Osteocyte (in vitro differentiated cells): ENCODE measurements at places on chromosomes 13 and 19.
A peak's percentile ranks its signal among the peaks of the same experiment; 100 is the strongest.

DNA sequence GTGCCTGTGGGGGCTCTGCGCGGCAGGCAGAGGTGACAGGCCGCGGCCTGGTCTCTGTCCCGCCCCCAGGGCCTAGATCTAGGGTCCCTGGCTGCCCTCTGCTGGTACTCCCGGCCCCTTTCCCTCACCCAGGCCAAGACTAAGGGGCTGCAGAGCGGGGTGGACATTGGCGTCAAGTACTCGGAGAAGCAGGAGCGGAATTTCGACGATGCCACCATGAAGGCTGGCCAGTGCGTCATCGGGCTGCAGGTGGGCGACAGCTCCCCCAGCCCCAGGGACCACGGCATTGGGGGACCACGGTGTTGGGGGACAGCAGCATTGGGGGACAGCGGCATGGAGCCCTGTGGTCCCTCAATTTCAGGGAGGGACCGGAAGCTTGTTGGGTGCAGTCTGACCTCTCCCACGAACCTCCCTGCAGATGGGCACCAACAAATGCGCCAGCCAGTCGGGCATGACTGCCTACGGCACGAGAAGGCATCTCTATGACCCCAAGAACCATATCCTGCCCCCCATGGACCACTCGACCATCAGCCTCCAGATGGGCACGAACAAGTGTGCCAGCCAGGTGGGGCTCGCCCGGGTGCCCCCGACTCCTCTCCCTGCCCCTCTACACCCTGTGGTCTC, 3.8 kb upstream of the ABCA7 start:
- H3K4me1 ChIP-seq, result peaks cover 46% of the 10 kb centered on the region
- no peak overlapping the region for H3K4me3 ChIP-seq
- DNase-seq, result no peak
- H3K27ac ChIP-seq, result no peak overlapping the region

DNA sequence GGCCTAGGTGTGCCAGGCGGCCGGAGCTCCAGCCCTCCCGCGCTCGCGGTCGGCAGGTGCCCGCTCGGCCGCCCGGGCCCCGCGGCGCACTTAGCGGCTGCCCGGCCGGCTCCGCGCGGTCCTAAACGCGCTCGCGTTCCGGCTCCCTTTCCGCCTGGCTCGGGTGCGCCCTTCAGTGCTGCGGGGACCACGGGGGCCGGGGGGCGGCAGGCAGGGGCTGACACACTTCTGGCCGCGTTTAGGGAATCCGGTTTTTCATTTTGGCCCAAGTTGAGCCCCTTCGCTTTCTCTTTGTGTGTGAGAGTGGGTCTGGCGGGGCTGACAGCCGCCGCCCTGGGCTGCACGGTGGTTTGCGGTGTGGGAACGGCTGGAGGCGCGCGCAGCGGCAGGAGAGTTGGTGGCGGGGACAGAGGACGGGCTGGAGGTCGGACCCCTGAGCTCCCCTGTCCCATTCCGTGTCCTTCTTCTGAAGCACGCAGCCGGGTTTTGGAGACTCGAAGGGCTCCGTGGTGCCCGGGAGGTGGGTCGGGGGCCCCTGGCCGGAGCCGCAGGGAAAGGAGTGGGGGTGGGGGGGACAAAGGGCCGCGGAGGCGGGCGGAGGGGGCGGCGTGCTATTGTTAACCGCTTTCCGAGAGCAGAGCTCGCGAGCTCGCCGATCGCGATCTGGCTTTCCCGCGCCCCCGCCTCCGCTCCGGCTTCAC, 3.1 kb downstream of the FGF9 start:
- H3K27me3 ChIP-seq, result peaks cover 65% of the 10 kb centered on the region
- H3K27ac ChIP-seq, result no peak overlapping the region
- no peak for DNase-seq
- peak overlapping the region; percentile 73 for H3K4me3 ChIP-seq
- H3K36me3 ChIP-seq, result no peaks in the 10 kb centered on the region

GRCh38 chr13:106628936-106629659, 61.2 kb upstream of the ARGLU1 start:
- no peak for DNase-seq
- H3K36me3 ChIP-seq, result no peaks in the 10 kb centered on the region
- no peak overlapping the region for H3K4me3 ChIP-seq
- H3K4me1 ChIP-seq, result no peaks in the 10 kb centered on the region

- no peak overlapping the region for H3K4me3 ChIP-seq
Measured at GRCh38 chr19:6754136-6754535, 13.1 kb downstream of the SH2D3A start.

DNA sequence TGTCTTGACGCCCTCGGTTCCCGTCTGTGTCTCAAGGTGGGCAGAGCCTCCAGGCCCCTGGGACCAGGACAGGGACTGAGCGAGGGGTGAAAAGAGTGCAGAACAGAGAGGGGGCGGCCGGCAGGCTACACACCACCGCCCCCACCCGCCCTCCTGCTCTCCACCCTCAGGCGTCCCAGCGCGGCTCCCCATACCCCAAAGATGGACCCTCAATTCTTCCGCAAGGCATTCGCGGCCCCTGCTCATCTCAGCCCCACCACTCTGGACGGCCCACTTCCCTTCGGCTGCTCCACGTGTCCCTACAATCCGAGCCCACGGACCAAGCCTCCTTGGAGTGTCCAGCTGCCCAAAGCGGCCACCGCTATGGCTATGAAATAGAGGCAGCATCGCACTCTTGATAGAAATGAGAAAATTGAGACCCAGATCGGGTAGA, 1.8 kb downstream of the KLF16 start:
- no peaks in the 10 kb centered on the region for H3K36me3 ChIP-seq
- peak overlapping the region; percentile 90 for H3K4me3 ChIP-seq
- peaks cover 46% of the 10 kb centered on the region for H3K4me1 ChIP-seq
- peak overlapping the region; percentile 86 for H3K27ac ChIP-seq
